SW 1271 (cell line): ENCODE measurements at places on chromosomes 3 and 15.

DNA sequence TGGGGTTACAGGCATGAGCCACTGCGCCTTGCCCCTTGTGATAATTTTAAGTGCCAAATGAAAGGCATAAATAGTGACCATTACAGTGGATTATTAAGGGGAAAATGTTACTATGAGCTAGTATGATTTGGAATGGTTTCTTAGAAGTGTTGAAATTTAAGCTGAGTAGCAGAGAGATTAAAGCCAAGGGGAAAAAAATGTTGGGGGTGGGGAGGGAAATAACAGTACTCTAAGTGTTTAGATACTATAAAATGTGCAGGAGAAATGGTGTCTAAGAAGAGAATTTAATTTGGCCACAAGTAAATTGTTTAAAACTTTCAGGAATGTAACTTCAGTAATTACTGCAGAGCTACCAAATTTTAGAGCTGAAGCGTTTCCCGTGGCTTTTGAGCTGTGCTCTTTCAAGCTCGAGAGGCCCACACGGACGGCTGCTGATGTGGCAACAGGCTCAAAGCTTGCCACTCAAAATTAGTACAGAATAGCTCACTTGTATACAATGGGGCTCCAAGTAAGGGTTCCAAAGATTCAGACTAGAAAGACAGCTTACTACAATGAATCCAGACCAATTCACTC lies 23.9 kb upstream of the SLC12A8 start:
- DNase-seq: no peak

DNA sequence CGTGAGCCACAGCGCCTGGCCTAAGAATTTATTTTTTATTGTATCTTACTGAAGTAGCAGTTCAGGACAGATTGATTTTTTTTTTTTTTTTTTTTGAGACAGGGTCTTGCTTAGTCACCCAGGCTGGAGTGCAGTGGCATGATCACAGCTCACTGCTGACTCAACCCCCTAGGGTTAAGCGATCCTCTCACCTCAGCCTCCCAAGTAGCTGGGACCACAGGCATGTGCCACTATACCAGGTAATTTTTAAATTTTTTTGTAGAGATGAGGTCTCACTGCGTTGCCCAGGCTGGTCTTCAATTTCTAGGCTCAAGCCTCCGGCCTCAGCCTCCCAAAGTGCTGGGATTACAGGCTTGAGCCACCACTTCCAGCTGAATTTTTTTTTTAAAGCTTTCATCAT lies 99.8 kb upstream of the HERC1 start:
- DNase-seq: peak; percentile 34

DNA sequence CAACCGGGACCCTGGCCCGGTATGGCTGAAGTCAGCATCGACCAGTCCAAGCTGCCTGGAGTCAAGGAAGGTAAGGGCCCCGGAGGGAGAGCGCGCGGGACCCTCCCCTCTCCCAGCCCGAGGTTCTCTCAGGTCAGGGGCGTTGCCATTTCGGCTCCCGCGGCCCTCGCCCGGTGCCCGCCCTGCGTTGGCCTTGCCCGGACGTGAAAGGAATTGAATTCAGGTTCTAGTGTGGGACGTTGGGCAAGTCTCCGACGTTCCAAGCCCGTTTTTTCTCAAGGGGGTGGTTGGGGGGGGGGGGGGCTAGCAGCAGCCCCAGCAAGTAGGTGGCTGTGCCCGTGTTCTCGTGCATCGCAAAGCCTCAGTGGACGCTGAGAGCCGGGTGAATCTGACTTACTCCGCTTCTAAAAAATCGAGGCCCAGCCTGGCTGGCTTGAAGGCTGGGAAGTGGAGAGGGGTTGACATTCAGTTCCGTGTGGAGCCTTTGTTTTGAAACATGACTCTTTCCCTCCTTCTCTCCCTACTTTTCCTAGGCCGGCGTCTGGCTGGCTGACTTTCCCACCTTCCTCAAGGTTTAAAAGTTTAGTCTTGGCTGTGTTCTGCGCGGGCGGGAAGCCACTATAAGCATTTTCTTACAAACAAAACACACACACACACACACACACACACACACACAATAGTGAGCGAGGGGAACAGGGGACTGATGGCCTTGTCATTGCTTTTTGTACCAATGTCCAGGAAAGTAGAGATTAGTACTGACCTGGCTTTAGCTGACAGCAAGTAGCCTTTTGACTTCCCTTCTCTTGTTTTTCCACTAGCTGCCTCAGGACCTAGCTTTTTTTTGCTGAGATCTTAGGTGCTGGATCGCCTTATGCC lies at the start of gene UTS2B:
Gene UTS2B (minus strand): TSS at position 873 of the 876 bp plus-strand sequence. CDS start 48,337 bp downstream, outside the sequence.
- DNase-seq: no peak

- DNase-seq: no peak
These were observed 465.9 kb upstream of the TGFBR2 start for GRCh38 chr3:30140356-30141075.

GRCh38 chr15:65856821-65857455 lies 12.4 kb upstream of the RAB11A start:
- DNase-seq: peak; percentile 32

DNA sequence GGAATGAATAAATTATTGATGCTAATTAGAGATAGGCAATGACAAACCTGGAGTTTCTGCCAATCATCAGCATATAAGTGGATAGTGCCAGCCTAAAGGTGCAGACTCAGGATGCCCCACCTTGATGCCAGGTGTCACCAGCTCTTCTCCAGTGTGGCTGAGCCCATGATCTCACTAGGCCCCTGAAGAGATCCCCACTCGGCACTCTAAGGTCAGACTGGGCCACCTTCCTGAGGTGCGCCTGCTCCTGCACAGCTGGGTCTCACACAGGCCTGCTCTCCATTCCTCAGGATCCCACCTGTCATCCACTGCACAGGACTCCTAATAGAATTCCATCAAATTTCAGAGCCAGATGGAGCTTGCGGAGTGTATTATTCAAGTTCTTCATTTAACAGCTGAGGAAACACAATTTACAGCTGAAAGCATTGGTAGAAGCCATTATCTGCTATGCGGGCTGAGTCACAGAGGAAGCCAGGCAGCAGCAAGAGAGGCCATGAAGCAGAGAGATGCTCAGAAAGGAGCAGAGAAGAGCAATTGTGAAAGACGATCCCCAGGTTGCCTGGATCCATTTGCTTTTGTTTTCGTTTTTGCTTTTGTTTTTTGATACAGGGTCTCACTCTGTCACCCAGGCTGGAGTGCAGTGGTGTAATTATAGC lies 25.1 kb upstream of the FSTL1 start:
- DNase-seq: no peak

- no peak for DNase-seq
These were observed 680.7 kb upstream of the LMCD1 start for GRCh38 chr3:7820969-7821368.

DNA sequence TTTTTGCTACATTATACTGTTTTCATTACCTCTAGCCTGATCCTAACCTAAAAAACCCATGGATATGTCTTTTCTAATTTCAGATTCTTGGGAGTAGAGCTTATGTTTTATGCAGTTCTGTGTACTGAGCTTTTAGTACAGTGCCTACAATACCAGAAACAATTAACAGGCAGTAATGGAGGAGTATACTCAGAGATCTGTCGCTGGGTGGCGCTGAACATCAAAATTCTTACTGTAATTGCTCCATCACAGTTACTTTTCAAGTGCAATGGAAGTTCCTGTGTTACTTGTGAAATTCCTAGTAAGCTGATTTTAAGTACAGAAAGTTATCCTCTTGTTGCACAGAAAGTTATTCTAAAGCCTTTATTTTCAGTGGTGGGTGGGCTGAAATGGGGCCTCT lies 66.9 kb downstream of the RNF13 start:
- DNase-seq: peak; percentile 4

GRCh38 chr3:99232696-99233095 lies 331.2 kb upstream of the DCBLD2 start:
- DNase-seq: no peak

GRCh38 chr3:127547761-127548605 lies 42.5 kb downstream of the TPRA1 start:
- peak; percentile 75 for DNase-seq

- DNase-seq: no peak
These were observed 90.2 kb downstream of the CRTC3 start for GRCh38 chr15:90619939-90620338.

DNA sequence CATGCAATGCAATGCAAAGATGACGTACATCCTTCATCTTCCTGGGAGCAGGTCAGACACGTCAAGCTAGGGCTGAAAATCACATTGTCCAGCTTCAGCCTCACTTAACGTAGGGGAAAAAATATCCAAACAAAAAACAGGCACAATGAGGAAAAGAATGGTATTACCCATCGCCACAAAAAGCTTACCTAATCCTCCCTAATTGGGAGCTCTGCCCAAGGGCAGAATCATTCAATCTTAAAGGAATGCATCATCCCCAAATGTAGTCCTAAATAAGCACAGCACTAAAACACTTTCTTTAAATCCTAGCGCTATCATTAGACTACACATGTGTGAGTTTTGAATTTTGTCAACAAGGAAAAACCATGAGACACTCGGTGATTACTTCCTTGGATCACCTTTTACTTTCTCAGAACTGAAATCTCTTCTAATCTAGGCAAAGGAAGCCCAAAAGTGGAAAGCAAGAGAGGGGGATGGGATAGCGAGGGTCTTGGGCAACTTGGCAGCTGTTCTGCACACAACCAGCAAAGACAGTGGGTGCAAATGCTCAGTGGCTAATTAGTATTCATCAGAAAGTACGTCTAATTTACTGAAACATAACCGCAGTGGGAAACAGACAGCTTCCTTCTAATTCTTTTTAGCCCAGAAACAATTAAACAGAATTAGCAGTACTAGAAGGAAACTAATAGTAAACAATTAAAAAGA lies 87.4 kb downstream of the ADAMTS9 start:
- DNase-seq: no peak

DNA sequence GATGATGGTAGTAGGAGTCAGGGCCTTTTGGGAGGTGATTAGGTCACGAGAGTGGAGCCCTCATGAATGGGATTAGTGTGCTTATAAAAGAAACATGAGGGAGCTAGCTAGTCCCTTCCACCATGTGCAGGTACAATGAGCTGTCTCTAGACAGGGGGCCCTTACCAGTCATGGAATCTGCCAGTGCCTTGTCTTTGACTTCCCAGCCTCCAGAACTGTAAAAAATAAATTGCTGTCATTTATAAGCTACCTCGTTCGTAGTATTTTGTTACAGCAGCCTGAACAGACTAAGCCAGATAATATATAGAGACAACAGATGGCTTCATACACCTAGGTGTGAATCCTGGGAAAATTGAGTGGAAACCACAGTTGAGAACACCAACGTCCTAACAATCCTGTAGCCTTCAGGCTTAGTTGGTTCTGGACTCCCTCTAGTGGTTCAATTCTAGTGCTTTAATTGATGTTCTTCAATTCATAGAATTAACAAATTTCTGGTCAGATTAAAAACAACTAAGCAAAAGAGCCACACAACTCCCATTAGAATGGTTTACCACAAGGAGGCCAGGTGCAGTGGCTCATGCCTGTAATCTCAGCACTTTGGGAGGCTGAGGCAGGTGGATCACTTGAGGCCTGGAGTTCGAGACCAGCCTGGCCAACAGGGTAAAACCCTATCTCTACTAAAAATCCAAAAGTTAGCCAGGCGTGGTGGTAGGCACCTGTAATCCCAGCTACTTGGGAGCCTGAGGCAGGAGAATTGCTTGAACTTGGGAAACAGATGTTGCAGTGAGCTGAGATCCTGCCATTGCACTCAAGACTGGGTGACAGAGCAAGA lies 21.3 kb upstream of the GATM start:
- peak; percentile 66 for DNase-seq

DNA sequence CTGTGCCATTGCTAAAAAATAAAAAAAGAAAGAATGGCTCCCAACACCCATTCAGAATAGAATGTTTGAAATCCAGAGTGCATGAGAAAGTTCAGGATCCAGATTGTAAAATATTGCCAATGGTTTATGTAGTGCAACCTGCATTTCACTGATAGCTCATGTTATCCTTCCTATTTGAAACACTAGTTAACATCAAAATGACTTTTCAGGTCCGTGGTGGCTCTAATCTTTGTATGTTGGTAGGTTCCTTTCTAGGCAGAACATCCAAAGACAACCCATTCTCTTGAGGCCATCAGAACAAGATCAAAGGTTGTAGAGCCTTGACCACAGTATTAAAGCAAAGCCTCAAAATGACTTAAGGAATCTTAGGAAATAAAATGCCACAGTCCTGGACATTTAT lies 51.0 kb downstream of the PLCL2 start:
- DNase-seq: no peak

- no peak for DNase-seq
These were observed 72.8 kb downstream of the GALK2 start for GRCh38 chr15:49242820-49243219.

- DNase-seq: no peak
These were observed 161.9 kb downstream of the FNDC3B start for GRCh38 chr3:172201136-172201869.

DNA sequence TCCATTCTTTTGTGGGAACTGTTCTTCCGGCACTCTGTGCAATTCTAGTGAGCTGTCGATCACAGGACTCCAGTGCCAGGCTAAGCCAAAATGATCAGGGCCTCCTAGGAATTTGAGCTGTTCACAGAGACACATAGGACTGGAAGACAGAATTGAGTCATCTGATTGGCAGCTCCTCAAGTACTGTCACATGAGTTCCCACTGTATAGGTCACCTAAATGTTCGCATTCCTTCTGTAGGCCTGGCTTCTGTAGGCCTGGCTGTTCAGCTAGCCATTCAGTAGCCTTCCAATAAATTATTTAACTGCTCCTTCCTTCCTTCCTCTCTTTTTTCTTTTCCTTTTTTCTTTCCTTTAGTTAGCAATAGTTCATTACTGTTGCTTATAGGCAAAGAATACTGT lies 4.3 kb downstream of the PROS1 start:
- no peak for DNase-seq

- no peak for DNase-seq
These were observed 27.4 kb downstream of the ZXDC start for GRCh38 chr3:126448136-126448892.

DNA sequence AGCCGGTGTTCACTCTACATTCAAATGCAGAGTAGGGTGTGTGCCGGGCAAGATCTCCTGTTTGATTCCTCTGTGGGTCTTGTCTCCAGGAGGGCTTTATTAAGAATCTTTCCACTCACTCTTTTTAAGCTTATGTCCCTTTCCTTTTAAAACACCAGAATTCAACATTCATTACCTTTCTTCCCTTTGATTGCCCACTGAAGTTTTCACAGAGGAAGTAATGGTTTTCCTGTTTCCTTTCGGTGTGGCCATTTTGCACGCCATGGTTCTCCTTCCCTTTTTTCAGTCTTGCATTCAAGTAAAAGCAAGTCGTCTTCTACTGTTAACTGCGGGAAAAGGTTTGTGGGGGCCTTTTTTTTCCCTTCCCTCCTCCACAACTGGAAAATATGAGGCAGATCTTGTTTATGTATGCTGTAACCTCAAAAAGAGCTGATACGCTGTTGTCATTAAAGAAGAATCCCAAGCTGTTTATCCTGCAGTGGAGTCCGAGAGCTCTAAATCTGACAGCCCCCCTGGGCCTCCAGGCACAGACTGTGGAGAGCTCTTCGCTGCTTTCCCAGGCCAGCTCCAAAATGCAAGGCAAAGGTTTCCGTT lies 40.5 kb downstream of the FILIP1L start:
- no peak for DNase-seq

GRCh38 chr3:9087831-9088413 lies 124.7 kb upstream of the RAD18 start:
- DNase-seq: no peak

- no peak for DNase-seq
These were observed 31.2 kb downstream of the SLC22A14 start for GRCh38 chr3:38313263-38313662.
